Effector CD8-positive, alpha-beta T cell (primary cell): ENCODE measurements at places on chromosomes 16 and 17.
A peak's percentile ranks its signal among the peaks of the same experiment; 100 is the strongest.

- DNase-seq: no peak
Observed at GRCh38 chr16:87541872-87542234, 49.0 kb upstream of the ZCCHC14 start.

DNA sequence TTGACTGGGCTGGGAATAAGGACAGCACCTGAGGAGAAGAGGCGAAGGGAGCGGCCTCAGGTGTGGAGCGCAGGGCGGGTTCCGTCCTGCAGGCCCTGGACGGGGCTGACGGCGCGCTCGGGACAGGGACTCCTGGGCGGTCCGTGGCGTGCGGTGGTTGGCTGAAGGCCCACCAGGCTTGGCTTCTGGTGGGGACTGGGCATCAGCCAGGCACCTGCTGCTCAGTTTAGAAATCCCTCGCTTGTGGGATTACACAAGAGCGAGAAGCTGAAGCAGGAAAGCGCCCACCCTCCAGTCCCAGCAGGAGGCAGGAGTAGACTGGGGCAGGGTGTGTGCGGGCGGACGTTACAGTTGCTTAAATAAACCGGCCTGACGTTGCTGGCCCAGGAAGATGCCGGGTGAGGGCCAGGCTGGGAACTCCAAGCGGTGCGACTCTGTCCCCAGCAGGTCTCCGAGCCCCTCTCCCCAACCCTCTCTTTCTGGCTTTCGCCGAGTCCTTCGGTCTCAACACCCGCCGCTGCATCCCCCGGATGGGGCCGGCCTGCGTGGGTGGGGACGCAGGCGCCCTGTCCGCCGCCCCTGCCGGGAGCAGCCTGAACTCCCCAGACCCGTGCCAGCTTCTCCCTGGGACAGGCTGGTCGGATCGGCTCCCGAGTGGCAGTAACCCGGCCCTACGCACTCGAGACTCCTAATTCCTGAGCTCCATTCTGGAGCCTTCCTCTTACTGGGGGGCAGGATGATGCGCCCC lies 639 bp downstream of the MIF4GD start:
- DNase-seq: peak; percentile 28

DNA sequence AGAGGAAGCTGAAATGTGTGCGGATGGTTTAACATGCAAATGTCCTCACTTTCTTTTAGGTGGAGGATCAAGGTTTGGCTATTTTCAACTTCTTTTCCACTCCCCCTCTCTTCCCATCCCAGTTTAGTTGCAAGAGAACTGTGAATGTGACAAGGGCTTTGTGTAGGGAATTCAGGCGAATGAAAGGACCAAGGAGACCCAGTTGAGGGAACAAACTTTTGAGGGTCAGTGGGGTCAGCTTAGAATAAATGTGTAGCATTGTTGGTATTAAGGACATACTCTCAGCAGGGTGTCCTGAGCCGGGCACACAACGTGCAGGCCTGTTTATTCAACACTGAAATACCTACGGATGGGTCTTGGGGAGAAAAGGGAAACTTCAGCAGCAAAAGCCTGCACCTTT lies 346.0 kb downstream of the PMP22 start:
- DNase-seq: no peak

GRCh38 chr16:10868104-10868595 lies 8.9 kb upstream of the CIITA start:
- DNase-seq: no peak

- DNase-seq: no peak
Observed at GRCh38 chr16:75593825-75594820, 27.9 kb downstream of the GABARAPL2 start.

DNA sequence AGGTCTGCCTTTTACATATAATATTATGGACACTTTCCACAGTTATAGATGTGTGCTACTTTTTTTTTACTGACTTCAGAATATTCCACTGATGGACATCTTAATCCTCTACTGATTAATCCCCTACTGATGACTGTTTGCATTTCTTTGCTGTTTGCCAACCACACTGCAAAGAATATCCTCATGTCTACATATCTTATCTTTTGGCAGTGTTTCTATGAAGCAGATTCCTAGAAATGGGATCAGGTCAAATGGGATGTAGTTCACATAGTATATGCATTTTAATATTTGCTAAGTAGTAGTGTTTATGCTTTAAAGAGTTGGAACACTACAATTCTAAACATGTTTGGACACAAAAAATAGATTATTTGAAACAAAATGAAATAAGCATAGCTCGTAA lies 3.2 kb downstream of the CCL3 start:
- no peak for DNase-seq

GRCh38 chr17:7969433-7969832 lies 33.0 kb upstream of the GUCY2D start:
- no peak for DNase-seq

- peak; percentile 79 for DNase-seq
Observed at GRCh38 chr17:21280081-21280518, 4.4 kb upstream of the MAP2K3 start.
